ENCODE measurements at places on chromosomes 7 and 10.

DNA sequence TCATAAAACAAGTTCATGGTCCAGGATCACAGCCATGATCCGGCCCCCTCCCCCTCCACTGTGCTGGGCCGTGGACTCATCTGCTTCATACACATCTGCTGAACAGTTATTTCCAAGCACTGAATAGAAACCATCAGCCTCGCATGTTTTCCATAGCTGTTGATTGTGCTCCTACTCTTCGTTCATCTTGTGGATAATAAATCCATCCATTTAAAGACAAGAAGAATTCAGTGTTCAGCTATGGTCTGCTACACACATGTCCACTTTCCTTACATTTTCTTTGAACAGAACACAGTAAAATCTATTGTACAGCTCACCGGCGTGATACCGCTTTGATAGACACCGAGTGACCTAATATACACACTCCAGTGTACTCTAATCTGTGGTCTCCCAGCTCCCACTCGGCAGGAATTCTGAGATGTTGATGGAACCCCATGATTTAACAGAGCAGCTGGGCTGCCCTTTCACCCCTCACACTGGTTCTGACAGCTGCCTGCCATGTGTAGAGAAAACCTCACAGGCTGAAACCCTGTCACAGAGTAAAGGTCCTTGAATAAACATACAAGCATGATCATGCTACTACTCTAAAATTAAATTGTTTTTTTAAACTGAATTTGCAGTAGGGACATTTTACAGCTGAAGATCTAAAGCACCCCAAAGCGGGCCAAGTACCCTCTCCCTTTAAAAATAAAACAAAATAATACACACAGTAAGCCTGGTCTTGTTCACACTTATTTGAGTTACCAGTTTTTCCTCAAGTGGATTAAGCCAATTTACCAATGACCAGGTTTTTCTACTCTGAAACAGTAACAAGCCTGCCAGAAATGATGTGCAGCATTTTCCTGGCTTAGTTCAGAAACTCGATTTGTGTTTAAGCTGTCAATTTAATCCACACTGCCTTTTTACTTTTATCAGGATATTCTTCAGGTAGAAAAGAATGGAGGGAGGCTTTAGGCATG is 95.1 kb upstream of the FZD1 start:
- DNase-seq = no peak

GRCh38 chr10:30510932-30511700 is 77.1 kb downstream of the MAP3K8 start:
- no peak for DNase-seq

DNA sequence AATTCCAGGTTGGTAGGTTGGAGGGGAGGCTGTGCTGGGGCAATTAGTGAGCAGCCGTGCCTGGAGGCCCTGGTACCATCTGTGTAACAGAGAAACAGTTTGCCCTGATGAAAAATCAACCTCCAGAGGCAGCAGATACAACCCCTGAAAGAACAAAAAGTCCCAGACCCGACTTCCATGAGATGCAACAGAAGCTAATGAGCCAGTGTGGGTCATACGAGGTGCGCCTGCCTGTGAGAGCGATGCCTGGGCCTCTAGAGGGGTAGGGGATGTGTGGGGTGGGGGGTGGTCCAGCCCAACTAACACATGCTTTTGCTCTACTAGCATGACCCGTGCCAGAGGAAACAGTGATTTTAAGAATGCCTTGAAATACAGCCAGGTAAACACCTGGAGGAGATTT is 39.3 kb downstream of the CELF2 start:
- DNase-seq = no peak

- no peak for DNase-seq
These were observed 39.8 kb downstream of the MAD1L1 start for GRCh38 chr7:2192831-2193534.

GRCh38 chr10:17782921-17783665 is 26.1 kb upstream of the MRC1 start:
- DNase-seq = no peak

DNA sequence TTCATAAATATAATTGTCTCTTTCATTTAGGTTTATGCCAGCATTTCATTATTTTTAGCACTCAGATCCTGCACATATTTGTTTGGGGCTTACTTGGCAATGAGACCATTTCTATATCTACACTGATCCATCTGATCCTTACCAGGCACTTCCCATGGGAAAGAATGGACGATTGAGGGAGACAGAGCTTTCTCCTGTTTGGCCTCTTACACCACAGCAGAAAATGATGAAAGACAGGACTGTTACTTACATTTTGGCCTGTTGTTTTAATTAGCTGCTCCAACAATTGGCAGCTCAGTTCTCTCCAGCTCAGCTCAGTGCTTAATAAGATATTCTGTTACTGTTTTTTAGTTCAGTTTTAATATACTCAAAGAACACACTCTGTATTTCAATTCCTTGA is 77.6 kb upstream of the RSU1 start:
- no peak for DNase-seq
